NCI-H446 (cell line): ENCODE measurements at places on chromosomes 16 and 17.
A peak's percentile ranks its signal among the peaks of the same experiment; 100 is the strongest.

- DNase-seq, result no peak
Observed at GRCh38 chr16:72024862-72025382, 16.4 kb downstream of the DHODH start.

DNA sequence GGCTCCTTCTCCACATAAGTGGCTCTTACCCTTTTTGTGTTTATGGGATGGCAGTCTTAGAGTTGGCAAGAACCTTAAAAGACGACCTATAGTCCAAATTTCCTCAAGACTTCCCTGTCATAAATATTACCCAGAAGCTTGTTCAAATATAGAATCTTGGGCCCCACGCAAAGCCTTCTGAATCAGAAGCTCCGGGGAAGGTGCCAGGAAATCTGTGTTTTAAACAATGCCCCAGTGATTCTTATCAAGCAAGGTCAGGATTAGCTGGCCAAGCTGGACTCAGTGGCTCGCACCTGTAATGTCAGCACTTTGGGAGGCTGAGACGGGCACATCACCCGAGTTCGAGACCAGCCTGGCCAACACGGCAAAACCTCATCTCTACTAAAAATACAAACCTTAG, 85.7 kb downstream of the TIMM22 start:
- no peak for DNase-seq

DNA sequence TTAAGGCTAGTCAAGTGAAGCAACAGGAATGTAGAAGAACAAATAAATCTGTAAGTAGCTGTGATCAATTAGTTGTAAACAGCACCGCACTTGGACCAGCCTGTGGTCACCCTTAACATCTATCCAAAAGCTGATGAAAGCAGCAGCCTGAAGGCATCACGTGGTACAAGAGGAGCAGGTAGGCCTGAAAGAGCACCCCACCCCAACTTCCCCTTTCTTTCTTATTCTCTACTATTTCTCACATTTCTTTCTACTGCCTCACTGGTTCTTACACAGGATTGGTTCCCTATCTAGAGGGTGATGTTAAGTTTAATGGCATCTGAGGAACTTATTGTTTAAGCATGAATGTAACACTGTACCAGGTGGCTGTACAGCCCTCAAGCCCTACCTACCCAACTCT, 42.6 kb upstream of the CLEC18B start:
- no peak for DNase-seq

DNA sequence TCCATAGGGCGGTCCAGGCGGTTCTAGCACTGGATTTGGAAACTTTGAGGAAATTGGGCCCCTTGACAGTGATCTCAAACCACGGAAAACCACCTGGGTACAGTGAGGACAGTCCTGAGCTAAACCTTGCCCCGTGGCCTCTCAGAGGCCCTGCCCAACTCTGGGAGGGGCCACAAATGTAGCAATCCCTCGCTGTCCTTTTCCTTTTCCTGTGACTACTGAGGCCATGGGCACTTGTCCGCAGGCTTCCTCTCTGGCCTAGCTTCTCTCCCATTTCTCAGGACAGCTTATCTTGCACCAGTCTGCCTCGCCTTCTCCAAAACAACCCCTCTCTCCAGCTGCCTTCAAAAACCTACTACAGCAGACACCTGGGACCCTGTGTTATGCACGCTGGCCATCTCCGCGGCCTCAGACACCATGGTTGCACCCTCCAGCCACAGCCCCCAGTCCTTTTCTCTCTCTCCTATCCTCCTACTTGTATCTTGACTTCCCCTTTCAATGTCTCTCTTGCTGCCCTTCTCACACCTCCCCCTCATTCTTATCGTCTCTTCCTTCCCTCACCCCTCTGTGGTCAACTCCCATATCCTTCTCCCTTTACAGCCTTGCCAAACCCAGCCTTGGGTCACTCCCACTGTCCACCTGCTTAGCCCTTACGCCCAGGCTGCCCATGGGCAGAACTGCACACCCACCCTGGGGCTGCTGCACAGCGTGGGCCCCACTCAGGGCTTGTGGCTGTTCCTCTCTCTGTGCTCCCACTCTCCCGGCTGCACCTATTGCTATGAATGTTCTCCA, 7.6 kb downstream of the SCPEP1 start:
- no peak for DNase-seq

DNA sequence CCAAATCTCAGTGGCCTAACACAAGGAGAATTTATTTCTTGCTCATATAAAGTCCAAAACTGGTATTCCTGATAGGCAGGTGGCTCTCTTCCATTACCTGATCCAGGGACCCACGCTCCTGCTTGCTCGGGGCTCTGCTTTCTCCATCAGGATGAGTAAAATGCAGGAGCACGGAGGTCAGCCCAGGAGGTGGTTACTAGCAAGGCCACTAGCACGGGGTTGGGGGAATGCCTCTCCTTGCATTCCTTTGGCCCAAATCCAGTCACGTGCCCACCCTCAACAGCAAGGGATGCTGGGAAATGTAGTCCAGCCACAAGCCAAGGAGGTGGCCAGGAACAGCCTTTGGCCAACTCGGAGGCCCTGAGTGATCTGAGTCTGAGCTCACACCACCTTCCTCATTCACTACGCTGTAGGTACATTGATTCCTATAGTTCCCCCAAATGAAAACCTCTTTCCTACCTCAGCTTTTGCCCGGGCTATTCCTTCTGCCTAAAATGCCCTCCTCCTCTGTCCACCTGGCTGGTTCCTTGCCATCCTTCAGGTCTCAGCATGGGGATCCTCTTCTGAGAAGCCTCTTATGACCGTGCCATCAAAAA, 38.3 kb upstream of the HAPSTR1 start:
- peak; percentile 75 for DNase-seq

GRCh38 chr17:79914813-79915740, 75.8 kb upstream of the CBX4 start:
- DNase-seq, result no peak

DNA sequence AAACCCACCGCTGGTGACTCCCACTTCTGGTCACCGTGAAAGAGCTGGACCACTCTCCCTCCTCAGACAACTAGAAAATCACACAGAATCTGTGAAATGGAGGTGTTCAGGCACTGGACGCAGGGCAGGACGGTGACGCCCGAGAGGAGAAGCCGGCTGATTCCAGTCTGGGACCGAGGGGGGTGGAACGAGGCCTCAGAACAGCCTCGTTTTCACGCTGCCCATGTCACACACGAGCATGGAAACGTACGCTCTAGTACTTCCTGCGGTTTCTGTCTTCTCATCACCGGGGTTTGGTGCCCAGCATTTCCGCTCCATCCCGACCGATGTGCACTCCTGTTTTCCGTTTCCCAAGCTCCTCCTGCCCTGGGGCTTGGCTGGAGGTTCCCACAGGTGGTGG, 101.8 kb upstream of the METRNL start:
- DNase-seq, result no peak

GRCh38 chr17:55356434-55357328, 65.0 kb downstream of the MMD start:
- DNase-seq, result peak; percentile 66

- no peak for DNase-seq
Observed at GRCh38 chr16:13099822-13100221, 198.4 kb downstream of the SHISA9 start.

- DNase-seq, result no peak
Observed at GRCh38 chr16:88026964-88027938, 76.0 kb downstream of the BANP start.

DNA sequence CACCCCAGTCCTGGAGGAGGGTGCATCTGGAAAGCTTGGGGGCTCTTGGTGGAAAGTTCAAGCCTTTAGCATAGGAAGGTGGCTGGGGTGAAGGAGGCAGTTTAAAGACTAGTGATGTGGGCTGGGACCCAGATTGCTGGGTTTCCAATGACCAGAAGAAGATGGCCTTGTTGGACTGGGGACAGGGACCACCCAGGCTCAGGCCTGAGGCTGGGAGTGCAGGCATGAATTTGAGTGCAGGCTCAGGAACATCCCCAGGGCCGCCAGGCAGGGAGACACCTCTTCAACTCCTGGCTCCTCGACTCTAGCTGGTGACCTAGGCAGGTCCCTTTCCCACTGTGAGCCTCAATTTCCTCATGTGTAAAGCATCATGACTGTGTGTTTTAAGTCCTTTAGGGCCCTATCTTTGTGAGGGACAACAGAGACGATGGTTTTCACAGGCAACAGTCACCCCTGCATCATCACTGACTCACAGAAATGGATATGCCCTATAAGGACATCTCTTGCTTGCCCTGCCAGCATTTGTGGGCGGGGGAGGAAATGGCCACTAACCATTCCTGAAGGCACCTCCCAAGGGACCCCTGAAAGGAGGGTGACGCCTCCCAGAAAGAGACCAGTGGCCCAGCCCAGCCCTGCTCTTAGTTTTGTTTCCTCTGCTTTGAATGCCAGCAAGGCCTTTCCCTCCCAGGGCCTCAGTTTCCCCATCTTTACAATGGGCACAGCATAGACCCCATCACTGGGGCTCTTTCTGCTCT, 11.1 kb downstream of the NLRC5 start:
- no peak for DNase-seq

GRCh38 chr16:62545039-62545438, 508.8 kb upstream of the CDH8 start:
- no peak for DNase-seq

DNA sequence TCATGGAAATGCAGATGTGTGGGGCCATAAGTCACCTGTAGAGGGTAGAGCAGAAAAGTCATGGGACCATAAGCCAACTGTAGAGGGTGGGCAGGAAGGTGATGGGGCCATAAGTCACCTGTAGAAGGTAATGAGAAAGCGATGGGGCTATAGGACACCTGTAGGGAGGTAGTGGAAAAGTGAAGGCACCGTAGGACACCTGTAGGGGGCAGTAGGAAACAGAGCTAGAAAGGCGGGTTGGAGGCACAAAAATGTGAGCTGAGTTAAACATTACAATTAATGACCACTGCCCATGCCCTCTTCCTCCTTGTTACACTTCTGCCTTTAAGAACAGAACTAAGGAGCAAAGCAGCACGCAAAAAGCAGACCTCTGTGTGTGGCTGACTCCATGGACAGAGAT, 150.1 kb downstream of the SHISA6 start:
- DNase-seq, result no peak

- DNase-seq, result no peak
Observed at GRCh38 chr17:78379131-78379491, 662 bp downstream of the PGS1 start.

- no peak for DNase-seq
Observed at GRCh38 chr16:78749745-78750268, 650.4 kb downstream of the WWOX start.

DNA sequence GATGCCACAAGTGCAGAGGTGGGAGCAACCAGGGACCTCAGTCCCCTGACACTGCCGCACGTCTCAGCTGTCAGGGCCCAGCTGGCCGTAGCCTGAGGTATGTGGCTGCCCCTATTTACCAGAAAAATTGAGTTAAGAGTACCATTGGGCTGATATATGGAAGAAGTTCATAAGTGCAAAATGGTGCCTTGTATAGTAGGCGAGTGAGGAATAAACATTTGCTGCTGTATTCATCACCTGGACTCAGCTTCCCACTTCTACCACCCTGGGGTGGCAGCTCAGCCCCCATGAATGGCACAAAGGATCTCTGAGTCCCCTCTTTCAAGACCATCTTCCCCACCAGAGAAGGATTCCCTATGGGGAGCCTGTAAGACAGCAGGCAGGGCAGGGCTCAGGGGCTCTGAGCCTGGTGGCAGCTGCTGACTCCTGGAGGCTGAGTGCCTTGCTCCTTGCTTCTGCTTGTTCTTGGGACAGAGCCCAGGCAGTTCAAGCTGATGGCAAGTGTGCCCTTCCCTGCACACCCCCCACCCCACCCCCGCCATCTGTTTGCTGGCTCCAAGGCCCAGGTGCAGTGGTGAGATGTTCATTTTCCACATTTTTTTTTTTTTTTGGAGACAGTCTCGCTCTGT, 29.0 kb downstream of the TRPV2 start:
- peak; percentile 80 for DNase-seq

- DNase-seq, result no peak
Observed at GRCh38 chr16:66097751-66098150, 268.7 kb upstream of the CDH5 start.

- no peak for DNase-seq
Observed at GRCh38 chr16:88881675-88882357, 15.4 kb upstream of the PABPN1L start.

DNA sequence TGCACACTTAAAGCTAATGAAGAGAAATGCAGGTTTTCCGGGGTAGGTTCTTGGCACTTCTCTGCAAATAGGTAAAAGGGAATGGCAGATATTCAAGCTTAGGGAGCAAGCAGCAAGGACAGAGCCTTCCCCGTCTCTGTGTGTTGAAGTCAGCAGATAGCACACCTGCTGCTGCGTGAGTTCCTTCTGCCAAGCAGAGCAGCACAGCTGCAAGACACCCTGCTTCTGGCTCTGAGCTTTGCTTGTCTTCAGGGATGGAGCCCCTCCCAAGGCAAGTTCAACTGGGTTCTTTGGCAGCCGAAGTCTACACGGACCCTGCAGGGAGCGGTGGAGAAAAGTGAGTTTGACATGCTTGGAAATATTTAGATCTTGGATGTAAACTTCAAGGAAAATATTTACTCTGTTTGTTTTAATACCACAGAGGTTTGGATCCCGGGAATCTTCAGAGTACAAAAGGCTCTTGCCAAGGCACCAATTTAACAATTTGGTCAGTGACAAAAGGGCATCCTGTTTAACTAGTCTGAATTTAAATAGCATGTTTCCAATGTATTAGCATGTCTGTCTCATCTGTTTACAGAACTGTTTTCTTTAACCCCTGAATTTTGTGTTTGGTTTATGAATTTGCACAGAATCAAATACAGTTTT, 113.4 kb upstream of the KCNJ16 start:
- DNase-seq, result no peak

DNA sequence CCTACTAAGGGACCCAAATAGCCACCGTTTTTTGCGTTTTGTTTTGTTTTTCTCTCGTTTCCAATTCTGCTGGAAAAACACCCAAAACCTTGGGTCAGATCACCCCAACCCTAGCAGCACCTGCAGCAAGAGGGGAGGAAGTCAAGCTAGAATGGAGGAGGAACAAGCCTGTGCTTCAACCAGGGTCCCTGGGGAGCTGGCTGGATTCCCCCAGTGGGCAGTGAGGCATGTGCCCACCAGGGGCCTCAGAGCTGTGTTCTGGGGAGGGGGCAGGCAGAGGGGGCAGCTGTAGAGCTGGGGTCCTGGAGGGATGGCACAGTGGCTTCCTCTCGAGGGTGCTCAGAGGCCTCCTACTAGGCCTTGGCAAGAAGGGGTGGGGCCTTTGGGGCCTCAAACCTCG, 6.5 kb downstream of the CD79B start:
- DNase-seq, result no peak

- DNase-seq, result no peak
Observed at GRCh38 chr17:78449983-78450595, 71.6 kb downstream of the PGS1 start.

GRCh38 chr17:3626831-3627768, 8.9 kb downstream of the SHPK start:
- DNase-seq, result no peak

GRCh38 chr16:70437582-70438557, 1.0 kb downstream of the ST3GAL2 start:
- no peak for DNase-seq

GRCh38 chr16:58037365-58038057, 12.0 kb downstream of the MMP15 start:
- no peak for DNase-seq

DNA sequence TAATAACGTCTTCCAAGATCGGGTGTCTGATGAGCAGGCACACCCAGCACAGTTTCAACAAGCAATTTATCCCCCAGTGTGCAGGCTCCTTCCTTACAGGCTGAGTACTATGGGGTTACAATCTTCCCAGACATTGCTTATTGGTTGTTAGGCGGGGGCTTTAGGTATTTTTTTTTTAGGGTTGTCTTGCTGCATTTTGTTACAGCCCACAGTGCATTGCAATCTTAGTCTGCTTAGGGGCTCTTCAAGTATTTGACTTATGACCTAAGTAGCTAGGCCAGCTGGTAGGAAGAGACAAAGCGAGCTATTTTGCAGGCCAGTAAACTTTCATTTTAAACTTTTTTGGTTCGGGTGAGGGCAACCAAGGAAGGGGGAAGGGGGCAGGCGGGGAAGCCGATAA, 5.8 kb downstream of the PLD6 start:
- DNase-seq, result no peak

- no peak for DNase-seq
Observed at GRCh38 chr17:34265711-34266110, 4.3 kb upstream of the CCL7 start.
